ENCODE measurements at places on chromosomes 16 and 17. TPM values are rescaled to one million over a fixed set of nuclear protein-coding genes. Genes with fewer than 3 reads are reported as not detected.

The TP53TG3C gene
- polyA plus RNA-seq, result not detected

The SEPTIN12 gene
- not detected for polyA plus RNA-seq

The HS3ST3A1 gene
- polyA plus RNA-seq, result 2.2 TPM

GRCh38 chr17:77375917-77376651 lies 235.3 kb downstream of the SEC14L1 start:
- DNase-seq, result peak; percentile 67

DNA sequence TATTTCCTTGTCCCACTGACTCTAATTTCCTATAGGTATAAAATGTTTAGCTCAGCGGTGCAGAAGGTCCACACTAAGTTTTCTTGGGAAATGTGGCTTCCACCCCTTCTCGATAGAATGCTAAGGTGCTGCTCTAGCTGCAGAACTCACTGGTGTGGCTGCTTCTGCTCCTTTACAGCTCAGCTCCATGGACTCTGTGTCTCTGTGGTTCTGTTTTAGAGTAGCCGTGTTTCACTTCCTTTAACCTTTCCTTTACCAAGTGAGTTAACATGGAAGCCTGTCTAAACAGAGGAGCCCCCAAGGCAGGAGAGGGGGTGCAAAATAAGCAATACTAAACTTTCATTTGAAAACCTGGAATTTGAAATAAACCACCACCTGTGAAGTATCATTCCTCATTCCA lies 65.3 kb downstream of the SPECC1 start:
- DNase-seq, result no peak

DNA sequence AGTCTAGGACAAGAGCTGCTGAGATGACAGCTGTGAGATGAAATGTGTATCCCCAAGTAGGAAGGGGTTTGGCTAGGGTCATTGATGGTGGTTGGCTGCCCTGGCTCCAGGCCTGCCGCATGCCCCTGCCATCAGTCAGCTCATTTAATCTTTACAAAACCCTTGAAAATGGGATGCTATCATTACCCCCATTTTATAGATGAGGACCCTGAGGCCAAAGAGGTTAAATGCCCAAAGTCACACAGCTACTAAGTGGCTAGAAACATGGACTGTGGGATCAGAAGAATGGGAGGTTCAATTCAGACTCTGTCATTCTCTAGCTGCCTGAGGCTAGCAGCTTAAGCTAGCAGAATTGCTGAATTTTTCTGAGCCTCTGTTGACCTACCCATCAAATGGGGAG lies 198.8 kb downstream of the MAF start:
- no peak for DNase-seq

- no peak for DNase-seq
Measured at GRCh38 chr16:51497541-51498211, 346.6 kb upstream of the SALL1 start.

DNA sequence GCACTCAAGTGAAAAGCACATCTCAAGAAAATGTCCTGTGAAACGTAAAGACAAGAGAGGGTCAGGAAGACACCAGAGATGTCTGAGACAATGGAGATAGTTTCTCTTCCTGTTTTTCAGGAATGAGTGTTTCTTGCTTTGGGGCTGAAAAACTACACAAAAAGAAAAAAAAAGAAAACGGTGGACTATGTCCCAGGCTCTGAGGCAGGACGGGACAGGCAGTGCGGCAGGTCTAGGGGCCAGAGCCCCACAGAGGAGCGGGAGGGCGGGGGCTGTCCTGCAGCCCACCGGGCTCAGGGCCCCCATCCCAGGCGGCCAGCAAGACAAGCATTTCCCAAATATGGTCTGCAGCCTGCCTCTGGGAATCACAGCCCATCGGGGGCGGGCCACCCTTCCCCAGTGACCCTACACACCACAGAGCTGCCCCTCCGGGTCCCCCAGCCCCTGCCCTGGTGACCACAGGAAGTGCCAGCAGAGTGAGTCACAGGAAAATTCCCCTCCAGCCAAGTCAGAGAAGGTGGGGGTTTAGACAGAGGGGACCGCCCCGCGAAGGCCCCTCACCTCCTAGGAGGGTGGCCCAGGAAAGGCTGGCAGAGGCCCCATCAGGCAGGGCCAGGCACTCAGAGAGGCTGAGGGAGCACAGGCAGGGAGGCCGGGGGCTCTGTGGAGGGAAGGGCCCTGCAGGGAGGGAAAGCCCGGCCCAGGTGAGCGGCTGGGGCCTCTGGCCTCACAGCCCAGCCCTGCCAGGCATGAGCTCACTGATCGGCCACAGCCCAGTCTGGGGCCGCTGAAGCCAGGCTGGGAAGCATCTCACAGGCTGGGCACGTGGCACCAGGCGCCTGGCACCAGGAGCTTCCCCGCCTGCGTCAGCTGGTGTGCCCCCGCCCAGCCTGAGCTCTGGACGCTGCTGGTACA lies 6.3 kb downstream of the BCAR1 start:
- DNase-seq, result peak; percentile 83

DNA sequence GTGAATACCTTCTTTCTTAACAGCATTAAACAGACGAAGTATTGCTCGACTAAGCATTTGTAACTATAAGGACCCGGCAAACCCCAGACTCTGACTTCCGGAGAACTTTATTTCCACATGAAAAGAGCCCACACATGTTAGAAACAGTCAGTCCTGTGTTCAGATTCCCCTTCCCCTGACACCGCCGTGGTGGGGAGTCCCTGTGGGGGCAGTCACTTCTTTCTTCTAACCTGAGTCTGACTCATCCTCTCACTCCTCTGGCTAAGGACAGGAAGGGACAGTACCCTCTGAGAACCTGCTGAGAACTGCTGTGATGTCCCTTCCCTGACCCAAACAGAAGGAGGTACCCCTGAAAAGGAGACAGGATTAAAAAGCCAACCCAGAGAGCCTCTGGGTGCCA lies 165.1 kb downstream of the XYLT1 start:
- DNase-seq, result no peak

DNA sequence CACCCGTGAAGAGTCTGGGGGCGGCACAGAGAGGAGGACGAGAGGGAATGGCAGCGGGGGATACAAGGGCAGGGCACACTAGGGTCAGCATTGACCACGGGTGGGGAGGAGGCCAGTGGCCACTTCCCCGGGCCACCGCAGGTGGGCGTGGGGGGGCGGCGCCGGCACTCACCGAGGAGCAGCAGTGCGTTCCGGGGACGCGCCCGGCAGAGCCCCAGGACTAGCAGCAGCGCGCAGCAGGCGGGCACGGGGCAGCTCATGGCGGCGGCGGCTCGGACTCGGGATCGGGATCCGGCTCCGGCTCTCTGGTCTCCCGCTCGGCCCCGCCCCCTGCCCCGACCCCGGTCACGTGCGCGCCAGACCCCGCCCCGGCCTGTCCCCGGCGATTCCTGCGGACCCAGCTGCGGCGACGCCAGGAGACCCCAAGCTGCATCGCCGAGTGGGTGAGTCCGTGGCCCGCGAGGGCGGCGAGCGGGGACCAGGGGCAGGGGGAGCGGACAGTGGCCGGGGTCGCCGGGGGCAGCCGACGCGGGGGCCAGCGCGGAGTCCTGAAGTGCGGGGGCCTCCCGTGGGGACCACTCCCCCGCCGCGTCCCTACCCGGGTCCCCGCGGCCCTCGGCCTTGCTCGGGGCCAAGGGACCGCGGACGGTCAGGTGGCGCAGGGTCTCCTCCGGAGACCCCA lies at the start of the genes SGSH and SLC26A11:
Gene SGSH, minus strand, starts transcription at position 280 of the 682 bp plus-strand sequence. Its CDS starts 20 bp downstream, at position 260.
Gene SLC26A11, plus strand, starts transcription at position 374 of the 682 bp plus-strand sequence. CDS start 1,134 bp downstream, outside the sequence.
- peak; percentile 84 for DNase-seq

Data from ovary (tissue), 10 donors.